ENCODE measurements at places on chromosomes 5 and 9.

- no peak for DNase-seq
These were observed 56.4 kb upstream of the DAPK1 start for GRCh38 chr9:87441251-87441650.

- no peak for DNase-seq
These were observed 166.0 kb downstream of the EBF1 start for GRCh38 chr5:158933494-158934318.

GRCh38 chr5:139262742-139263445 lies 30.6 kb upstream of the MATR3 start:
- DNase-seq, result peak; percentile 56

DNA sequence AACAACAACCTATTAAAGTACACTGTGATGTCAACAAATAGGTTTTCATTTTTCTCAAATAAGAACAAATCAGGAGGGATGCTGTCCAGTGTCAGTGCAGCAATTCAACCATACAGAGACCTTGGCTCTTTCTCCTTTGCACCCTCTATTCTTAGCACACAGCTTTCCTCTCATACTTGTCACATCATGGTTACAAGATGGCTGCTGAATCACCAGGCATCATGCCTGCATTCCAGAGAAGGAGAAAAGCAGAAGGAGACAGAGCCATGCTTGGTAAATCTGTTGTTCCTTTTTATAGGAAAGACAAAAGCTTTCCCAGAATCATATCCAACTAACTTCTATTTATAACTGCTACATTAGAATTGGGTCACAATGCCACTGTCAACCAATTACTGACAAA lies 124.7 kb upstream of the VLDLR start:
- DNase-seq, result no peak

DNA sequence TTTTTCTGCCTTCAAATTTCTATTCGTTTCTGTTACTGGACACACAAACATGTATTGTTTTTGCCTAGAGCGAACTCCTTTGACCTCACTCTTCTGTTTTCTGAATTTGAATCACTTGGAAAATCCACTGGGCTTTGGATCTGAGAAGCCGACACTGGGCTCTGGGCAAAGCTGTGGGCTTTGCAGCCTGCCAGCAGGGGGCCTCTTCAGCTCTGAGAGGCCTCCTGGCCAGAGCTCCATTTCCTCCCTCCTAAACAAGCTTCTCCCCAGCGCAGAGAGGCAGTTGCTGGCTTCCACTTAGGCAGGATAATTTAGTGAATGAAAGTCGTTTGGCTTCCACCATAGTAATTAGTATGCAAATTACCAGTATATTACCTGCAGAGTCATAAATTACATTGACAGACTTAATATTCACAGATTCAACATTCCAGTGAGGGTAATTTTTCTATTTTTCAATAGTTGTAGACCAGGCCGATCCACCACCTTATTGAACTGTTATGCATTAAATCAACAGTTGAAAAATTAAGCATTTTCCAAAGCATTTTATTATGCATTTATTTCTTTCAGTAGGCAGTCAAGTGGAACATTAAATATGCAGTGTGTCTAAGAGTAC lies 104.0 kb upstream of the ZNF366 start:
- DNase-seq, result peak; percentile 22

DNA sequence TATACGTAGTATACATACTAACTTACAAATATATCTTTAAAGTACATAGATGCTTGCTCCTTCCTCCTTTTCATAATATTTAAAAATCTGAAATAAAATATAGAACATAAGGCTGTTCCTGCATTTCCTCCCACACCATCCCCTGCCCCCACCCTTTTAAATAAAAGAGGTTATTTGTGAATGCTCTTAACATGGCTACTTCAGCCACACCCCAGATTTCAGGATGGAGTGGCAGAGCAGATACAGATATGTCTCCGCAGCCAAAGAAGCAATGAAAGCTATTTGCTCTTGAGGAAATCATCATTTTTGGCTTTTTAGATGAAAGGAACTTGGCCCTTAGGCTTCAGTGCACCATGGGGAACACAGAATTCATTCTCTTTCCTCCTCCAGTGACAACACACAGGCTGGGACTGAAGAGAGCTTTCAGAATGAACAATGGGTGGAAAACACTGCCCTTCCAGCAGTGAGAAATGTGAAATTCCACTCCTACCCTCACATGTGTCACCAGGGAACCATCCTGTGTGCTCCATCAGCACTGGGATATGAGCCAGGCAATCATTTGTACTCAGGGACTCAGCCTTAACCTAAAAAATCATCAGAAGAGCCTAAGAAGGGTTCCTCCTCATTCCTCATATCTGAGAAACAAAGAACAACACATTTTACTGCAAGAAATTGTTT lies 134.3 kb downstream of the PPP2R2B start:
- no peak for DNase-seq

DNA sequence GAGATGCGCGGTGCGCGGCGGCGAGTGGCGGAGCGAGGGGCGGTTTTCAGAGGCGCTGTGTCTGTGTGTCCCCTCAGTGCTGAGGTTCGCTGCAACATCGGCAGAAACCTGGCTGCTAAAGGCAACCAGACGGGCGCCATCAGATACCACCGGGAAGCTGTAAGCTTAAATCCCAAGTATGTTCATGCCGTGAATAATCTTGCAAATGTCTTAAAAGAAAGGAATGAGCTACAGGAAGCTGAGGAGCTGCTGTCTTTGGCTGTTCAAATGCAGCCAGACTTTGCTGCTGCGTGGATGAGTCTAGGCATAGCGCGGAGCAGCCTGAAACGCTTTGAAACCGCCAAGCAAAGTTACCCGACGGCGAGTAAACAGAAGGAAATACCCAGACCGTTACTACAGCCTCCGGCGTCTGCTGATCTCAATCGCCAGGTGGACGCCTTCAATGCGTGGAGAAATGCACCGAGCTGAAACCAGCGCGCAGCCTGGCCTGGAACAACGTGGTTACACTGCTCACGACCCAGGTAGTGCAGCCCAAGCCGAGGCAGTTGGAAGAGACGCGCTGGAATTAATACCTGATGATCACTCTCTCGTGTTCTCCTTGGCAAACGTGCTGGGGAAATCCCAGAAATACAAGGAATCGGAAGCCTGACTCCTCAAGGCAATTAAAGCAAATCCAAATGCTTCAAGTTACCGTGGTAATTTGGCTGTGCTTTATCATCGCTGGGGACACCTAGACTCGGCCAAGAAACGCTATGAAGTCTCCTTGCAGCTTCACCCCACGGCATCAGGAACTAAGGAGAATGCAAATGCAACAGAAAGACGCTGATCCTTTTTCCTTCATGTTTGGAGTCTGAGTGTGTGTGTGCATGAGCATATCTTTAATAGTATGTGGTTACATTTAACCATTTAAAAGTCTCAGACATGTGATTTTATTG lies 15.9 kb downstream of the OR2V1 start:
- no peak for DNase-seq

- DNase-seq, result no peak
These were observed 73.0 kb upstream of the SPOCK1 start for GRCh38 chr5:137572042-137572695.

DNA sequence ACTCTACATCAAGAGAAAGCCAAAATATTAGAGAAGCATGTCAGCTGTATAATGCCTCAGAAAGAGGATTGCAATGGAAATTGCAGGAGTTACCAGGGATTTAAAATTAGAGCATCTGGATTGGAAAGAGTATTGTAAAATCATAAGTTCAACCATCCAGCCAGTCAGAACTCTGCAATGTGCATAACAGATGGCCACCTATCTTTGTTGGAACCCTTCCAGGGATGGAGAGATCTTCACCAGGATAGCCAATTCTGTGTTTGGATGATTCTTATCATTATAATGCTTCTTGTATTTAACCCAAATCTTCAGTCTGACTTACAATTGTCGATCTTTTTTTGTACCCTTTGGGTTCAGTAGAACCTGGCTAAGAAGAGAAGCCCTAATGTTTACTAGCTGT lies 164.4 kb downstream of the TLR4 start:
- DNase-seq, result no peak

GRCh38 chr5:82375488-82376244 lies 97.5 kb upstream of the RPS23 start:
- no peak for DNase-seq

- DNase-seq, result no peak
These were observed 193.8 kb upstream of the HMHB1 start for GRCh38 chr5:143618141-143618540.

GRCh38 chr5:18051953-18052352 lies 417.7 kb downstream of the TAF11L14 start:
- no peak for DNase-seq

DNA sequence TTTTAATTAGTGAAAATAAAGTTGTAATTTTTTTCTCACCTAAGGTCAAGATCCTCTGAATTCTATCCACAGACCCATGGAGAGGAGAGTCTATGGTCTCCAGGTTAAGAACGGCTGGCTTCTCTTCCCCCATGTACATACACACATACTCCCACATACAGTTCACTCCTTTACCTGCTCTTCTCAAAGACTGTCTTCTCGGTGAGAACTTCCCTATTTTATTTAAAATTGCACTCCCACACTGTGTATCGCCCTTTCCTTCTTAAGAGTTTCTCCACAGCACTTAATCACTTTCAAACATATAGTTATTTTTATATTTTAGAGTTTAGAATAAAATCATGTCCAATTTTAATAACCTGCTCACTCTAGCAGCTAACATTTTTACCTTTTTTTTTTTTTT lies 3.6 kb upstream of the JADE2 start:
- DNase-seq, result no peak

DNA sequence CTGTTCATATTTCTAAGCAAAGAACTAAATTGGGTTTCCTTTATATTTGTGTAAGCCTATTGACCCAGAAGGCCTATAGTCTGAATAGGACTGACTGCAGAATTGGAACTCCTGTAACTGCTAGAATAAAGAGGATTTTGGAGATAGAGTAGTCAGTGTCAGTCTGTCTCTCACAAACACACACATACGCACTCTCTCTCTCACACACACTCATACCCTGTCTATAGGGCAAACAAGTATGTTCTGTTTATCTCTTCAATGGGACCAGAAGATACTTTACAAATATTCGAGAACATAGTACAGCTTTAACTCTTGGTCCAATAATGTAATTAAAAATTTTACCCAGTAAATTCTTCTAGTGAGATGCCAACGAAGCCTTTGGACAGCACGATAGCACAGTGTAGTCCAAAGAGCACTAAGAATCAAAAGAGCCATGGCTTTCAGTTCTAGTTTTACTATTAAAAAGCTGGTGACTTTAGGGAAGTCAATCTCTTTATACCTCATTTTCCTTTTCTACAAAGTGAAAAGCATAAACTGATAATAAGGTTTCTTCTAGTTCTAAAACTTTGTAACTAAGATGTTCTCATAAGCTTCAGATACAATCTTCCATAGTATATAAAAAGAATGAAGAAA lies 19.3 kb downstream of the ABHD17B start:
- DNase-seq, result no peak

DNA sequence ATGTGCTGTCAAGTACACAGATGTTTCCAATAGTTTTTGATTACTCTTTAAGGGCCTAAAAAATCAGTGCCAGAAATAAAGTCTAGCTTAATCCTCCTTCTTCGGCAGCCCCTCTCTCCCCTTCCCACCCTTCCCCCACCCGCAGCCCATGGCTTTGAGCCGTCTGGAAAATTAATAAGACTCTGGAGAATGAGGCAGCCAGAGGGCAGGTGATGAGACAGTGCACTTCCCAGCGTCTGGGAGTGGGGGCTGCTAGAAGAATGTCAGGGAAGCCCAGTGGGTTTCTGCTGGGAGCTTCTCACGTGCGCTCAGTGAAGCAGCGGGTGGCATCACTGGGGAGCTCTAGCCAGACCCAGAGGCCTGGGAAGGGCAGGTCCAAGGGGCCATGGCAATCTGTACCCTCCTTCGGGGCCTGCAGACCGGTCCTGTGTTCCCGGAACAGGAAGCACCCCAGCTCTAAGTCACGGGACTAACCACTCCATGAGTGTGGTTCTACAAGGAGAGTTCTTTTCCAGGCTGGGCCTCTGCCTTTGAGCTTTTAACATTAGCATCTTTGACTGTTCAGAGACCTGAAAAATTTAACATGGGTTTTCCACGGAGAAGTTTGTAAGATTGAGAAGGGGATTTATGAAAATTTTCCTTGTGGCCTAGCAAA lies 164.8 kb upstream of the OTULINL start:
- no peak for DNase-seq

GRCh38 chr9:1979741-1980367 lies 35.3 kb upstream of the SMARCA2 start:
- no peak for DNase-seq

DNA sequence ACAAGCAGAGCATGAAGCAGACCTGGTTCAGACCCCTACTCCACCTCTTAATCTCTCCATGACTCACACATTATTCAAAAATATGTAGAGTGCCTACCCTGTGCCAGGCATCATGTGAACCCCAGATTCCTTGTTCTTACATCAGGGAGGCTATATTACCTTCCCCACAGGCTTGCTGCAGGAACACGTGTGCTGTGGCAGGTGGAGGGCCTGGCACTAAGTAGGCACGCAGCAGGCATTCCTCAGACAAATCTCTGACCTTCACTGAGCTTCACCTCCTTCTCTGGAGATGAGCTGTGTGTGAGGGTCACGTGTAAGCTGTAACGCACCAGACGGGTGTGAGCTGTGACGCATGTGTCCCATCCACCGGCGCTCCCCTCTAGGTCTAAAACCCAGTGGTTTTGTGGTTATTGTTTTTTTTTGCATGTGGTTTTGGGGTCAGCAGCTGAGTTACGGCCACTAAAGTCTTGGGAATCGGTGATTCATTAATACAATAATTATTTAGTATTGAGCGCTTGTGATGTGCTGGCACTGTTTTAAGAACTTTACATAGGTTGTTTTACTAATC lies 30.3 kb downstream of the ANGPTL2 start:
- no peak for DNase-seq

- DNase-seq, result no peak
These were observed 37.0 kb upstream of the FGF1 start for GRCh38 chr5:142722896-142723295.

GRCh38 chr9:110745676-110746075 lies 77.1 kb downstream of the MUSK start:
- no peak for DNase-seq

GRCh38 chr5:98770209-98770910 lies 3.1 kb upstream of the RGMB start:
- DNase-seq, result peak; percentile 35

DNA sequence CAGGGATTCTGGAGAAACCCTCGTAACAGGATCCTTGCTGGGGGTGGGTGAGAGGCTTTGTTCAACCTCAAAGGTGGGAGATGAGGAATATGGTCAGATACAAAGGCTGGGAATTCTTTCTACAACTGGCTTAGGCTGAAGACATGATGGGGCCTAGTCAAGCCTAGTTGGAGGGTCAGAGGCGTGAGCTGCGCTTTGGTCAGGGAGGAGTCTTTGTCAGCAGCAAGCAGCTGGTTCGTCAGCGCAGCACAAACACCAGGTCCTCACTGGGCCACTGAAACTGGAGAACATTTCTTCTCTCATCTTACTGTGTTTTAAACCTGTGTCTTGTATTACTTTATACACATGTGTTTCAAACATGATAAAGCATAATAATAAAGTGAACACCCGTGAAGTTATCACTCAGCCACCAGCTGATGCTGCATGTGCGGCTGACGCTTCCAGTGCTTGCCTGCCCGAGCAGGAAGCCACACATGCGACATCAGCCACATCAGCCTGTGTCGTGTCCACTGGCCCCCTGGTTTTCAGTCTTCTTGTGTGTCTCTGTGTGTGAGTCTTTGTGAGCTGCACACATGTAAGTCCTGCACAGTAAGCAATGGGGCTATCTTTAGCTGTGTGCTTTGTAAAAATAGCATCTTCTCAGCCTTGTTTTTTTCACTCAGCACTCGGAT lies 81.5 kb downstream of the WNK2 start:
- DNase-seq, result no peak
